ENCODE measurements at places on chromosomes 6 and 20. TPM values are rescaled to one million over a fixed set of nuclear protein-coding genes. Genes with fewer than 3 reads are reported as not detected.

Gene LY6G5C
- total RNA-seq = 1.7 TPM

Gene NMBR
- not detected for total RNA-seq

Gene MRPS10
- total RNA-seq = 33.5 TPM

Gene TBC1D32
- 0.74 TPM for total RNA-seq

Gene SAMD5
- total RNA-seq = 0.39 TPM

Gene KCNK17
- total RNA-seq = not detected

Gene COL21A1
- 0.84 TPM for total RNA-seq

Gene ME1
- total RNA-seq = 34.9 TPM

Gene IYD
- 0.01 TPM for total RNA-seq

Gene GPX5
- total RNA-seq = not detected

Gene CRISP3
- not detected for total RNA-seq

Gene DLGAP4
- 58.1 TPM for total RNA-seq

Gene MYL9
- 27.1 TPM for total RNA-seq

Gene OSTM1
- 20.1 TPM for total RNA-seq

Gene ATP6V1G2
- 0.93 TPM for total RNA-seq

Gene TFAP2A
- total RNA-seq = 6.3 TPM

Gene TNF
- not detected for total RNA-seq

Gene DDX27
- total RNA-seq = 59.4 TPM

Gene LCA5
- total RNA-seq = 0.93 TPM

Gene AGER
- 1.7 TPM for total RNA-seq

Gene ESR1
- not detected for total RNA-seq

Gene SLC17A3
- 1.2 TPM for total RNA-seq

Gene CDH22
- total RNA-seq = 0.10 TPM

Gene CGA
- total RNA-seq = 0.58 TPM

Gene TRIM31
- total RNA-seq = 0.72 TPM

Gene ANGPT4
- total RNA-seq = 0.03 TPM

Gene CAP2
- 10.2 TPM for total RNA-seq

Gene CD24
- total RNA-seq = 236 TPM

Gene MYB
- total RNA-seq = 0.64 TPM

Gene SIRPG
- not detected for total RNA-seq

Gene SOX18
- 2.9 TPM for total RNA-seq

Gene ISM1
- 0.12 TPM for total RNA-seq

Gene KIF13A
- 17.5 TPM for total RNA-seq

Gene RBM12
- total RNA-seq = 86.9 TPM

Gene SLC29A1
- total RNA-seq = 40.5 TPM

Gene SYCP2
- total RNA-seq = 0.60 TPM

Gene FAM217A
- not detected for total RNA-seq

Gene ADGRG6
- 47.7 TPM for total RNA-seq

Gene TSPYL1
- total RNA-seq = 26.9 TPM

Gene RIPOR2
- total RNA-seq = 0.73 TPM

Gene HEY2
- total RNA-seq = 0.03 TPM

Gene OPN5
- not detected for total RNA-seq

Gene BHLHE23
- total RNA-seq = not detected

Gene PPIL6
- total RNA-seq = 3.4 TPM

Gene DNAH8
- total RNA-seq = not detected

Gene PPP1R16B
- total RNA-seq = 0.15 TPM

All from A549 treated with AZD2906 at 1 μM for 4 hours (cell line).